ENCODE measurements at places on chromosomes 5 and 9. TPM values are rescaled to one million over a fixed set of nuclear protein-coding genes. Genes with fewer than 3 reads are reported as not detected.

Gene FOXD4L4
- total RNA-seq: not detected

GRCh38 chr9:105333811-105334210, 89.4 kb downstream of the SLC44A1 start:
- DNase-seq: no peak

Gene MEIKIN
- not detected for total RNA-seq

- peak; percentile 17 for DNase-seq
These were observed 17.8 kb downstream of the MRPL36 start for GRCh38 chr5:1781726-1782384.

Gene SLC12A2
- 11.6 TPM for total RNA-seq

Gene CDC20B
- not detected for total RNA-seq

GRCh38 chr5:6781716-6782115, 68.5 kb downstream of the TENT4A start:
- DNase-seq: no peak

GRCh38 chr5:71969460-71969859, 137.8 kb upstream of the MAP1B start:
- no peak for DNase-seq

GRCh38 chr9:121640076-121640475, 11.4 kb upstream of the DAB2IP start:
- peak; percentile 77 for DNase-seq

- DNase-seq: no peak
These were observed 577 bp upstream of the CCDC112 start for GRCh38 chr5:115297031-115297430.
